ENCODE measurements at places on chromosomes 13 and 19. TPM values are rescaled to one million over a fixed set of nuclear protein-coding genes. Genes with fewer than 3 reads are reported as not detected.
A peak's percentile ranks its signal among the peaks of the same experiment; 100 is the strongest.

CCDC70 gene
- total RNA-seq, result not detected

- peaks cover 6% of the 10 kb centered on the region for H3K4me1 ChIP-seq
- H3K27me3 ChIP-seq, result no peaks in the 10 kb centered on the region
- H3K4me3 ChIP-seq, result no peak overlapping the region
- H3K27ac ChIP-seq, result no peak overlapping the region
These were observed 15.8 kb upstream of the CLDN10 start for GRCh38 chr13:95536632-95537241.

DNA sequence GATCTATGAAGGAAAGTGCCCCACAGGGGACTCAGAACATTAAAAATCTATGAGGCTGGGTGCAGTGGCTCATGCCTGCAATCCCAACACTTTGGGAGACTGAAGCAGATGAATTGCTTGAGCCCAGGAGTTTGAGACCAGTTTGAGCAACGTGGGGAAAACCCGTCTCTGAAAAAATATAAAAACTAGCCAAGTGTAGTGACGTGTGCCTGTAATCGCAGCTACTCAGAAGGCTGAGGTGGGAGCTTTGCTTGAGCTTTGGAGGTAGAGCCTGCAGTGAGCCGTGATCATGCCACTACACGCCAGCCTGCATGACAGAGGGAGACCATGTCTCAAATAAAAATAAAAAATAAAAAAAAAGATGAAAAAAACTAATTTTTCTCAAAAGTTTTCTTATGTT lies 1070.6 kb downstream of the PCDH9 start:
- no peaks in the 10 kb centered on the region for H3K36me3 ChIP-seq
- peaks cover 5% of the 10 kb centered on the region for H3K4me1 ChIP-seq
- H3K4me3 ChIP-seq, result no peak overlapping the region
- no peaks in the 10 kb centered on the region for H3K27me3 ChIP-seq
- peak overlapping the region; percentile 44 for H3K27ac ChIP-seq

GRCh38 chr13:29991343-29991742 lies 140.9 kb upstream of the UBL3 start:
- peaks cover 13% of the 10 kb centered on the region for H3K36me3 ChIP-seq
- DNase-seq, result no peak
- peaks cover 3% of the 10 kb centered on the region for H3K4me1 ChIP-seq
- no peaks in the 10 kb centered on the region for H3K27me3 ChIP-seq
- no peak overlapping the region for H3K27ac ChIP-seq
- no peak overlapping the region for H3K4me3 ChIP-seq

DNA sequence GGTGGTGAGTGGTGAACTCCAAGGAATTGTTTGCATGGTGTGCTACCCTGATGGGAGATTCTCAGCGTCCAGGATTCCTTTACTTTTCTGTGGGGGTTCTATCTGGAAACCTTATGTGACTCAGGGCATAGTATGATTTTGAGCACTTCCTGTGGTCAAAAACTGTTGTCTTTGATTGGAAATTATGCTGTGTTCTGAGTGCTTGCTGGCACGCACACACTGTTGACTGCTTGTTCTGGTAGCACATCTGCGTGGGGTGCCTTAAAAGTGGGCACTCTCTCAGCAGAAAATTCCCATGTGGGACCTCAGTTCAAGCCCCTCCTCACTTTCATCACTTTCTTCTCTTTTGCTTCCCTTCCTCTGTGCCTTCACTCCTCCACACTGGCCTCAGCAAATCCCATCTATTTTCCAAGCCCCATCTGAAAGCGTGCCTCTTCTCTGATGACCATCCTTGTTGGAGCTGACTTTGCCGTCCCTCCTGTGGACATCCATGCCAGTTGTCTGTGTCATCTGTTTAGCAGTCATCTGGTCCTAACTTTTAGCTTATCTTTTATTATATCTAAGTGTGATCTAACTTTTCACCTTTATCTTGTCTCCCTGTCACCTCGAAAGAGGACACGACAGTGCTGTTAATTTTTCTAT lies 56.4 kb upstream of the NPAS1 start:
- peaks cover 4% of the 10 kb centered on the region for H3K27me3 ChIP-seq
- no peak for DNase-seq
- no peaks in the 10 kb centered on the region for H3K36me3 ChIP-seq
- H3K4me3 ChIP-seq, result no peak overlapping the region

DNA sequence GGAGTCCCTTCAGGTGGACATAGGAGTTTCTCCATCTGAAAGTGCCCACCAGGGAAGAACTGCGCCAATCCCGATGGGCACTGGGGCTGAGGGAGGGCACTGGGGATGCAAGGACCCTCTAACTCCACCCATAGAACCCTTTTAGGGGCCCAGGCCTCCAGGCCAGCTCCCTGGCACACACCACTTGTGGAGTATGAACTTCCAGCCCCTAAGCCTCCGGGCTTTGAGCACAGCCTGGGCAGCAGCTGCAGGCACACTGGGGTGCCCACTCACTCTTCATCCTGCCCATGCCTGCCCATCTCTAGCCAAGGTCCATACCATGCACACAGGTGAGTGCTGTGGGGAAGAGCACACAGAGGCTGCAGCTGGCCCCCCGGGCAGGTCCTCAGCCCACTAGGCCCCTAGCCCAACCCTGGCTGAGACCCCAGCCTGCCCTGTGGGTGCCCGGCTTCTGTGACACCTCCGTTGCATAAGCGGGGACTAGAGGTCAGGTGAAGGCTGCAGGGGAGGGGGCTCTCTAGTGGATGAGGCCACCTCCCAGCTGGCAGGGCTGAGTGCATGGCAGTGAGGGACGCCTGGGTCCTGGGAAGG lies 14.6 kb upstream of the SLC7A10 start:
- peaks cover 9% of the 10 kb centered on the region for H3K27me3 ChIP-seq
- no peaks in the 10 kb centered on the region for H3K4me1 ChIP-seq
- H3K36me3 ChIP-seq, result no peaks in the 10 kb centered on the region
- no peak overlapping the region for H3K27ac ChIP-seq
- DNase-seq, result peak; percentile 7

- no peak for DNase-seq
- no peak overlapping the region for H3K4me3 ChIP-seq
- H3K4me1 ChIP-seq, result no peaks in the 10 kb centered on the region
These were observed 22.5 kb upstream of the KLF2 start for GRCh38 chr19:16301999-16302694.

All from glutamatergic neuron (in vitro differentiated cells).